GM18507 (cell line): ENCODE measurements at places on chromosomes 3 and 15.

DNA sequence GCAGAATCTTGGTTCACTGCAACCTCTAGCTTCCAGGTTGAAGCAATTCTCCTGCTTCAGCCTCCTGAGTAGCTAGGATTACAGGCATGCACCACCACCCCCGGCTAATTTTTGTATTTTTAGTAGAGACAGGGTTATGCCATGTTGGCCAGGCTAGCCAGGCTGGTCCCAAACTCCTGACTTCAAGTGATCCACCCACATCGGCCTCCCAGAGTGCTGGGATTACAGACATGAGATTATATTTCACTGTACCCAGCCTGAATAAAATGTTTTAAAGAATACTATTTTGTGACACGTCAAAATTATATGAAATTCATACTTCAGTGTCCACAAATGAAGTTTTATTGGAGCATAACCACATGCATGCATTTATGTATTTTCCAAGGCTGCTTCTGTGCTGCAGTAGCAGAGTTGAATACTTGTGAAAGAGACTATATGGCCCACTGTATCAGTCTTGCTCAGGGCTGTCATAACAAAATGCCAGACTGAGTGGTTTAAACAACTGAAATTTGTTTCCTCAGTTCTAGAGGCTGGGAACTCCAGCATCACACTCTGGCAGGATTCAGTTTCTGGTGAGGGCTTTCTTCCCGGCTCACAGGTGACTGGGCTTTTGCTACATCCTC is 77.2 kb downstream of the PRTG start:
- DNase-seq = no peak

- no peak for DNase-seq
Measured at GRCh38 chr3:172562871-172563865, 39.9 kb upstream of the TNFSF10 start.

- DNase-seq = no peak
Measured at GRCh38 chr15:75362642-75363249, 5.7 kb downstream of the MAN2C1 start.

DNA sequence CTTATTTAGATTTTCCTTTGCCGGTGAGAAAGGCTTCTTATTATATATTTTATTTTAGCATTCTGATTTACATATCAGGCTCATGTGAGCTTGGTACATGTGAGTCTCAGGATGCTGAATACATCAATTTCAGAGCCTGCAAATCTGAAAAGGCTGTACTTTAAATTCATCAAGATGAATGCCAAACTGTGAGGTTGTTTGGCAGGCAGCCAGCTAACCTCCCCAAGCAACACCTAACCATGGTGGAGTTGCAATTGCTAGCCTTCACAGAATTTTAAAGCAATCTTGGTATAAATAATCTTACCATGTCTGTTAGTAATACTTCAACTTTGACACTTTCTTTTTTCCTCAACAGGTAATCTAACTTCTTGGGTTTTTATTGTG is 252.5 kb downstream of the CDIN1 start:
- no peak for DNase-seq

DNA sequence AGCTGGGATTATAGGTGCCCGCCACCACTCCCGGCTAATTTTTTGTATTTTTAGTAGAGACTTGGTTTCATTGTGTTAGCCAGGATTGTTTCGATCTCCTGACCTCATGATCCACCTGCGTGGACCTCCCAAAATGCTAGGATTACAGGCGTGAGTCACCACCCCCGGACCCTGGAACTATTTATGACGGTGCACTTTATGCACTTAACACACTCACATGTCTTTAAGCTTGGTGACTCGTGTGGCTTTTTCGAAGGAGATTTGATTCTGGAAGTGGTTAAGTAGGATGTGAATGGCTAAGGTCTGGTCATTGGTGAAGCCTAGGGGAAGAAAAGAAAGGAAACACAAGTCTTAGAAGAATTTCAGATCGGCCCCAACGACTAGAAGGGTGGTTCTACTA is 20.3 kb downstream of the BBS4 start:
- no peak for DNase-seq

DNA sequence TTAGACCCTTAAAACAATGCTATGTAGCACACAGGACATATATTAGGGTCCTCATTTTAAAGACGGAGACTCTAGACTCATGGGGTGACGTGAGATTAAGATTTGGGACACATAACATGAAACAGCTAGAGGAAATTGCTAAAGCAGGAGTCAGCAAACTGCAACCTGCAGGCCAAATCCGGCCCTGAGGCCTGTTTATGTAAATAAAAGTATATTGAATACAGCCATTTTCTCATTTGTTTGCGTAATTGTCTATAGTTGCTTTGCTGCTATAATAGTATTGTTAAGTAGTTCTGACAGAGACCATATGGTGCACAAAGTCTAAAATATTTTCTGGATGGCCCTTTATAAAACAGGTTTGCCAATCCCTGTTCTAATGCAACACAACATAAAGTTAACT is 115.5 kb downstream of the TMCO5A start:
- DNase-seq = no peak

DNA sequence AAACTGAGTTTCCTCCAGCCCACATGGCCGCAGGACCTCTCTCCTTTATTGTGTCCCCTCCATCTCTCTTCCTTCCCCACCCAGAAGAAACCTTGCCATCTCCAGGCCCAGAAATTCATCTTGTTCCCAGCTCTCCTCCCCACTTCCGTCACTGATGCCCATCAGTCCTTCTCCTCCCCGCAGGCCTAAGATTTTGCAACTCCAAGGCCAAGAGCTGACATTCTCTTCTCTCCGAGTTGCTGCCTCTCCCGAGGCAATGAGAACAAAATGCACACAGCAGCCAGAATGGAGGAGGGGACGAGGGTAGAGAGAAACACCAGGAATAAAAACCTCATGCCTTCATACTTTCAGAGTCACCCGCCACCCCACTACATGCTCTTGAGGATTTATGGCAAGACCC is 526.5 kb upstream of the PROK2 start:
- no peak for DNase-seq

GRCh38 chr15:36372968-36373367 is 206.5 kb upstream of the CDIN1 start:
- DNase-seq = no peak

- no peak for DNase-seq
Measured at GRCh38 chr15:73488698-73489097, 45.7 kb downstream of the REC114 start.

DNA sequence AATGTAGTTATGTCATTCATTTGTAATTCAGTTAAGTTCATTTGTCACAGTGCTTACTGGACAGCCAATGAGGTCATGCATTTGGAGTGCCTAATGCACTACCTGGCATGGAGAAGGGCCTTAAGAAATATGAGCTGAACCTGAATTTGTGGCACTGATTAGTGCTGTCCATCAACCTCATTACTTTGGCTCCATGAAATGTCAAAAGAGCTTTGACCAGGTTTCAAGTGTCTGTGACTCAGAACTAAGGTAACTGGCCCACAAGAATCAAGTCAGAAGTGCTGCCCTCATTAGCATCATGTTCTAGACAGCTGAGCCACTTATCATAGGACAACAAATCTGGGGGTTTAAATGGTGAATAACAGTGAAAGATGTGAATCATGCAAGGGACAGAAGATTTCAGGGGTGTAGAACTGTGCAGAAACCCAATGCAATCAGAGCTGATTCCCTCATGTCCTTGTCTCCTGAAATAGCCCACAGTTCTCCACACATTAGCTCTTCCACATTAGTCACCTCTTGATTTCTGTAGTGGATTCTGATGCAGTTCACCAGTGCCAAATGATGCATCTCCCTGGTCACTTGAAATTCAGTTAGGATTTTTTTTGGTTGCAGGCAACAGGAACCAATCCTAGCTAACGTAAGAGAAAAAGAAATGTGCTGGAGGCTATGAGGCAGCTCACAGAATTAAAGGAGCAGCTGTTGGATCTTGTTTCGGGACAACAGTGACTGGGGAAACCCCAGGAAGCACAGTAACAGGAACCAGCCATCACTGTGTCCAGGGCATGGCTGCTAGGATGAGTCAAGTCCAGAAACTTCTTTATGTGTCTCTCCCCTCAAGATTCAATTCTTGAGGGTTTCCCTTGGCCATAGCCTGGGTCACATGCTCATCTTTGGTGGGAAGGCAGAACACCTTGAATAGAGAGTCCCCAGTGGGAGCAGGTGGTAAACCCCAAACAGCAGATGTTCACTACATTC is 38.7 kb downstream of the CHST2 start:
- no peak for DNase-seq

- DNase-seq = no peak
Measured at GRCh38 chr15:59801649-59802048, 112.5 kb upstream of the BNIP2 start.

DNA sequence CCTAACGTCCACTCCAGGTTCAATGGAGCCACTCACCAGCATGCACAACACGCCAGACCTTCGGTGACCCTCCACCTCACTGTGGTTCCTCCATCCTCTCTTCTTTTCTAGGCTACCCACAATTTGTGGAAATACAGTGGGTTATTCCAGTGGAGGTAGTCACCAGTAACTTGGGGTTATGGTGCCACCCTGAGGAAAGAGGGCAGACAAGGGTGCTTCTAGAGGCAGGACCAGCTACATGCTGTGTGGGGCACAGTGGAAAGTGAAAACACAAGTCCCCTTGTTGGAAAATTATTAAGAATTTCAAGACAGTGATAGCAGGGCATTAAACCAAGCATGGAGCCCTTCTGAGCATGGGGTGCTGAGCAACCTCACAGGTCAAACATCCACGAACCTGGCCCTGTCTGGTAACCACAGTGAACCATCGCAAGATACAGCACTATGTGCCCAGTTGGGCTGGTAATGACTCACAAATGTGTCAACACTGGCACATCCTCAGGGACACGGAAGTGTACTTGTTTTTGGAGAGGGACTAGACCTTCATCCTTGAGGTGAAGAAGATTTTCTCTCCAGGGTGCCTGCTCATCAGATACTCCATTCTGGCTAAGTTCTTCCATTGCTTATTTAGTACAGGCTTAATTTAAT is 166.7 kb downstream of the STT3B start:
- no peak for DNase-seq
